Stromal cell of bone marrow (primary cell): ENCODE measurements at places on chromosomes 4 and X.

DNA sequence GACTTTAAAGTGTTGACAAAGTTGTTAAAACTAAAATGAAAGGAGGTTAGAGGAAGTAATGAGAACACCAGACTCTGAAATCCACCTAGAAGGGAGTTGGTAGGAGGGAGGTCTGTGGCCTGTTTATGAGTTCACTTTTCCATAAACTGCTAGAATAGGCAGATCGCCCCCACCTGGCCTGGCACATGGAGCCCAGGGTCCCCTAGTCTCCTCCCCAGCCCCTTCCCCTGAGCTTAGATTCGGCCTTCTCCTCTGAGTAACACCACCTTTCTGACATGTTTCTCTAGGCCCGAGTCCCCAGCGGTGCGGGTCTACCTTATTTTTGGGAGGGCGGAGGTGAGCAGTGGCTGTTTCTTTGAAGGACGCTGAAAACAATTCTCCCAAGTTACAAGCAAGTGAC lies 54.5 kb upstream of the FAT1 start:
- DNase-seq, result no peak

GRCh38 chrX:45807572-45808425 lies 607.1 kb upstream of the DIPK2B start:
- peak; percentile 54 for DNase-seq

GRCh38 chr4:101191302-101192098 lies 155.8 kb downstream of the PPP3CA start:
- DNase-seq, result peak; percentile 91

GRCh38 chr4:110636680-110637407 lies 14.0 kb upstream of the PITX2 start:
- DNase-seq, result peak; percentile 73

- no peak for DNase-seq
Observed at GRCh38 chr4:25815586-25815985, 47.2 kb downstream of the SEL1L3 start.

- no peak for DNase-seq
Observed at GRCh38 chr4:24559889-24560288, 24.5 kb downstream of the DHX15 start.

DNA sequence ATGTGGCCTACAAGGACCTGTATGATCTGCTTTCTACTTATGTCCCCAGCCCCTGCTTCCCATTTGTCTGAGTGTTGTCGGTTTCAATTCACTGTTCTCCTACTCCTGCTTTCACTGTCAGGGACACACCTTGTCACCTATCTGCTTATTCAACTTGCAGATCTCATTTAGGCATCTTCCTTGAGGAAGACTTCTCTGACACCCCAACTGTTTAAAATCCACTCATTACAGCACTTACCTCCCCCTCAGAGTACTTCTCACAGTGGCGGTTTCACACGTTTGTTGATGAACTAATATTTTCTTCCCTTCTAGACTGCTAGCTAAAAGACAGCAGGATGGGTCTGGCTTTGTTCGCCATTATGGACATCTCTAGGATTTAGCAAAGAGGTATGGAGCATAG lies 279.9 kb upstream of the TET2 start:
- DNase-seq, result no peak

DNA sequence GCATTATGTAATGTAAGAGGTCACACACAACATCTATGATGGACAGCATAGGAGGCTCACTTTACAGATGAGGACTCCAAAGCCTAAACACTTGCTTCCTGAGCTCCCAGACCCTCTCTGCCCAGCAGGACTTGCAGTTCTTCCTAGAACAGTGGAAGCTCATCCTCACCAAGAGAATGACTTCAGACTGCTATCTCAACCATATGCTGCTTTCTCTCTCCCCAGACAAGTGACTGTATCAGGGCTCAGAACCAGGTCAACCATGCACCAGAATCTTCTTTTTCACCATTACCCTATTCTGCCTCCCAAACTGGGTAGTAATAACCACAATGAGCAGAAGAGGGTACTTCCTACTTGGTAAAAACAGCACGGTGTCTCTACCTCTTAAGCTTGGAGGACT lies 12.2 kb downstream of the RNF150 start:
- DNase-seq, result no peak

DNA sequence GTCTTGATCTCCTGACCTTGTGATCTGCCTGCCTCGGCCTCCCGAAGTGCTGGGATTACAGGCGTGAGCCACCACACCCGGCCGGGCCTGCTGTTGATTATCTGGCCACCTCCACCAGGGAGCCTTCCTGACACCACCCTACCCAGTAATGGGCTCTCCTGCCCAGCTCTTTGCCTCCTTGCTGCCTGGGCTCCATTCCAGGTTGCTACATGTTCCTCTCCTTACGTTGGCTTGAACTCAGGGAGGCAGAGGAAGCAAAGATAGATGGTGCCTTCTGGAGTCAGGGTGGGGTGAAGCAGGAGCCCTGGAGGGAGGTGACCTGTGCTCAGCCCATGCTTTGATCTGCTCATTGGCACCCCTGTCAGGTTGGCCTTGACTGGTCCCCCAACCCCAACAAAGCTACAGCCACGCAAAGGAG lies 26.3 kb downstream of the FLNA start:
- DNase-seq, result no peak

DNA sequence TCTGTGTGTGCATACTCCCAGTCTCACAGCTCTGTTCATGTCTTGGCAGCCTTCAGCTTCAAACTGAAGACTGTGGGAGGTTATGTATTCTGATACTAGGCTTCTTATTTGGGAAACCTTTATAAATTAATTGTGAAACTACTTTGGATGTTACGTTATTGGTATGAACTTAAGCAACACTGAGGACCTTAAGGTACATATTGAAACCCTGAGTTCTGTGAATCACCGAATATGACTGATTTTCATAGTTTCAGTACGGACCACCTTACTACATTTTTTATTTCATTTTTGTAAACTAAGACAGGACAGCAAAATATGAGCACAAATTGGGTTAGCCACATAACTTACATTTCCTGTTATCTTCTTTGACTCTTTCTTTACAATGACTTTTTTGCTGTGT lies 498.4 kb downstream of the PDGFC start:
- no peak for DNase-seq

- no peak for DNase-seq
Observed at GRCh38 chrX:150487369-150488094, 80.9 kb upstream of the MTM1 start.

- DNase-seq, result no peak
Observed at GRCh38 chr4:118968813-118969212, 80.2 kb downstream of the SYNPO2 start.

DNA sequence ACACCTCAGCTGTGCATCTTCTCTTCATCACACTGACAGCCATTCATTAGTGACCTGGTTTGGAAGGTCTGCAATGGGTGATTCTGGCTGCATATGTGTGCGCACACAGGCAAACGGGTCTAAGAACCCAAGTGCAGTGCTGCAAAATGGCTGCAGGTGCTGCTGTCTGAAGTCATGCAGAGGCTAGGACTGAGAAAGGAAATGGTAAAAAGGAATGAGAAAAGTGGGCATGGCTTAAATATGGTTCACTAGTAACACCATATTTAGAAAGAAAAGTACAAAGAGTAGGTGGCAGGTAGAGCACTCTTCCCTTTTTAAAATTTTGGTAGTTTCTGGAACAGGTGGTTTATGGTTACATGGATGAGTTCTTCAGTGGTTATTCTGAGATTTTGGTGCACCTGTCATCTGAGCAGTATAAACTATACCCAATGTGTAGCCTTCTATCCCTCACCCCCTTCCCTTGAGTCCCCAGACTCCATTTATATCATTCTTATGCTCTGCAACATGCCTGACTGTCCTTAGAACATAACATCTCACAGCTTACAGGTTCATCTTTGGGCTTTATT lies 78.4 kb downstream of the CCNG2 start:
- DNase-seq, result no peak

GRCh38 chr4:26094911-26095310 lies 180.9 kb downstream of the SMIM20 start:
- DNase-seq, result peak; percentile 53

DNA sequence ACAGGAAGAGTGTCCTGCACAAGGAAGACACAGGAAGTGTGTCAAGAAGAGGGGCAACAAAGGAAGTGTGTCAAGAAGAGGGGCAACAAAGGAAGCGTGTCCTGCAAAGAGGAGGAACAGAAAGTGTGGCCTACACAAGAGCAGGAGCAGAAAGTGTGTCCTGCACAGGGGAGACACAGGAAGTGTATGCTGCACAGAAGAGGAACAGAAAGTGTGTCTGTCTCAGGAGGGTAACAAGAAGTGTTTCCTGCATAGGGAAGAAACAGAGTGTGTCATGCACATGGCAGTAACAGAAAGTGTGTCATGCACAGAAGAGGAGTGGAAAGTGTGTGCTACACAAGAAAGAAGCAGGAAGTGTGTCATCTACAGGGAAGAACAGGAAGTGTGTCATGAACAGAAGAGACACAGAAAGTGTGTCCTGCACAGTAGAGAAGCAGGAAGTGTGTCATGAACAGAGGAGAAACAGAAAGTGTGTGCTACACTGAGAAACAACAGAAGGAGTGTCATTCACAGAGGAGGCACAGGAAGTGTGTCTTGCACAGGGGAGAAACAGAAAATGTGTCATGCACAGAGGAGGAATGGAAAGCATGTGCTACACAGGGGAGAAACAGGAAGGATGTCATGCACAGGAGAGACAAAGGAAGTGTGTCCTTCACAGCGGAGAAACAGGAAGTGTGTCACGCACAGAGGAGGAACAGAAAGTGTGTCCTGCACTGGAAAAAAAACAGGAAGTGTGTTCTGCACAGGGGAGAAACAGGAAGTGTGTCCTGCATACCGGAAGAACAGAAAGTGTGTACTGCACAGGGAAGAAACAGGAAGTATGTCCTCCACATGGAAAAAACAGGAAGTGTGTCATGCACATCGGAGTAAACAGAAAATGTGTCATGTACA lies 526.4 kb upstream of the PRKX start:
- DNase-seq, result no peak

- DNase-seq, result peak; percentile 51
Observed at GRCh38 chr4:70670332-70671014, 4.2 kb upstream of the JCHAIN start.

- DNase-seq, result peak; percentile 5
Observed at GRCh38 chr4:8050555-8051206, 107.9 kb downstream of the ABLIM2 start.

DNA sequence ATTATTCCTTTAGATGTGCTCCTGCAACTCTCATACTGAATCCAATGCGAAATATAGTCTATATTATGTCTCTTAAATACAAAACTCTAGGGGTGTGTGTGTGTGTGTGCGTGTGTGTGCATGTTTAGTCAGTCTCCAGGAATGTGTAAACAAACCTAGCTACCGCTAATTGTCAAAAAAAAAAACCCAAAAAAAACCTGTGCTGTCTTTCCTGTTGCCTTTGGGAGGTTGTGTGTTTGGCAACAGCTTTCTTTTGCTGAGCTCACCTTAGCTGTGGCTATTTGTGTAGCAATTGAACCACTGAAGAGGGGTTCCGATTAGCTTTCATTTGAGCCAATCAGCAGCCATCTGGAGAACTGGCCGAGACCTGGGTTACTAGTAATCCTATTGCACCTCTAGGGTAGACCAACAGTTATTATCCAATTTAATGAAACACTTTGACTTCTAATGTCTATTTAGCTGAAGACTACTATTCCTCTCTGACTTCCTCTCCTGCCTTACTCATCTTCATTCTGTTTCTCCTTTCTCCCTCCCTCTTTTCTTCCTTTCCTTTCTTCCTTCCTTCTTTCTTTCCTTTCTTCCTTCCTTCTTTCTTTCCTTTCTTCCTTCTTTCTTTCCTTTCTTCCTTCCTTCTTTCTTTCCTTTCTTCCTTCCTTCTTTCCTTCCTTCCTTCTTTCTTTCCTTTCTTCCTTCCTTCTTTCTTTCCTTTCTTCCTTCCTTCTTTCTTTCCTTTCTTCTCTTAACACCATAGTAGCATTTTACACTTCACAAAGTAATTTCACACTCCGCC lies 471.1 kb downstream of the GBA3 start:
- no peak for DNase-seq

GRCh38 chr4:66014146-66014765 lies 344.0 kb upstream of the EPHA5 start:
- DNase-seq, result no peak

DNA sequence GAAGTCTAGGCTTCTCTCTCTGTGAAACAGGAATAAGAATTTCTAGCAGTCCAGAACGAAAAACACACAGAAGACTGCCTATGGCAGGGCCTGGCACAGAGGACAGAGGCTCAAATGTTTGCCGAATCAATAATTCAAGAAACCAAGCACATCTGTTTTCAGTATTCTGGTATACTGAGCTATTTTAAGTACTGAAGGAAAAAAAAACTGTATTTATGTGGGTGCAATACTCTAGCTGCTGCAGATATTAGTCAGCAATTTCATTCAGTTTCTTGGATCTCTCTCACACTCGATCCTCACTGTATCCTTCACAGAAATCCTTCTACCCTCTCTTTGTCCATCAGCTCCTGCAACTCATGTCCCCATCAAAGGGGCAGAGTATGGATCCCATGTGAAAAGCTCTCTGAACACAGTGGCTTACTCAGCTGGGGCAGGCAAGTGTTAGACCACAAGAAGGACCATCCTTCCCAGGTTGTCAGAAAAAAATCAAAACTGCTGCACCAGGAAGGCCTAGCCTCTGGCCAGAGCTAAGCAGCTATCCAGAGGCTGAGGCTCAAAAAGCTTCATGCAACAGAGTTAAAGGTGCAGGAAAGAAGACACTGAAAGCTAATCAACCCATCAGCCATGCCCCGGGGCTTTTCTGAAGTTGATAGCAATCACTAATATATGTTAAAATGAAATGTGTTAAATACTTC lies 9.1 kb upstream of the USO1 start:
- DNase-seq, result peak; percentile 28

DNA sequence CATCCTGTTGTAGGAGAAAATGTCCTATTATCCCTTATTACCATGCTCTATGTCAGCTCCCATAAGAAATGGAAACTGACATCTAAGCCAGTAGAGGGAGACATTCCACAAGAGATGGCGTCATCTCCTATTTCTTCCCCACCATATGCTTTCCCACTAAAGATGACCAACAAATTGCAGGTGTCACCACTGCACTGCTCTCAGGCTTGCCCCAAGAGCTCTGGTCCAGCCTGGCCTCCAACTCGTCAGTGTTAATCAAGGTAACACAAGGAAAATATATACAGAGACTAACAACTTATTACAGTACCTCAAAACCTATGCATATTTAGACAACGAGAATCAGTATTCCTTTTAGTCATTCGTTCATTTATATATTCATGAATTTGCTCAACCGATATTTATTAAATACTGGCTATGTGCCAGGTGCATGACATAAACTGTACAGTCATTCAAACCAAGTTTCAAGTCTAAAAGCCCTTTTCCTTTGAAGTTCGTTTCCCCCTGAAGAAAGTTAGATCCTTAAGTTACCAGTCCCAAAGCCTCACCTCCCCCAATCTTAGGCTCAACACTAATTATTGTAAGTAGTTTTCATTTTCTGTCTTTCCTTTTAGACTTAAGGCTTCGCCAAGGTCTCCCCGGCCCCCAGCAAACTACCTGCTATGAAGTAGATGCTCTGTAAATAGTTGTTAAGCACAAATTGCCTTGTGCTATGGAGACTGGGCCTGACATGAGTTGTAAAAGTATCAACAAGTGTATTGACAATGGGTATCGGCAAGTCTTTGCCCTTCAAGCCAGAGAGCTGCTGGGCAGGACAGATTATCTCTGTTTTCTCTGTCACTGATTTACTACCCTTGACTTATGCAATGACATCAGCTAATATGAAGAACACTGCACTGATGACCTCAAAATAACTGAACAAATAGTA lies 3.1 kb upstream of the FGB start:
- peak; percentile 40 for DNase-seq

- no peak for DNase-seq
Observed at GRCh38 chr4:154018659-154019058, 229.8 kb upstream of the SFRP2 start.

GRCh38 chrX:729583-730409 lies 99.2 kb downstream of the SHOX start:
- DNase-seq, result no peak
